Osteoblast (primary cell): ENCODE measurements at places on chromosomes 4 and X. TPM values are rescaled to one million over a fixed set of nuclear protein-coding genes. Genes with fewer than 3 reads are reported as not detected.

DNA sequence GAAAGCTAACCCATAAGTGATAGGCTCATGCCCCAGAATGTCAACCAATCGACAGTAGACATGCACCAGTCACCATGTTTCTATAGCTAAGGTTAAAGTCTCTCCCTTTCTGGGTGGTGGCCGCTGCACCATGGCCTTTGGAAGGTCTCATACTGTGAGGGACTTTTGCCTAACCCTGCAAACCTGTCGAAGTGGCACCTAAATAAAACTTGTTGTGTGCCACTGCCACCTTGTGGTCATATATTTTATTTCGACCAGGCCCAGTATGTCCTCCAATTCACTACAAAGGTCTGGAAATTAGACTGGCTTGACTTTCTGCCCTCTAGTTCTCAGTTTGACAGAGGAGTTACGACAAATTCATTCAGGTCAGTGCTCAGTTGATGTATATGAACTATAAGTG is 163.1 kb downstream of the SMARCA1 start:
- DNase-seq: no peak
- H3K27me3 ChIP-seq: no peaks in the 10 kb centered on the region
- no peak overlapping the region for H3K27ac ChIP-seq
- H3K36me3 ChIP-seq: no peaks in the 10 kb centered on the region
- no peak overlapping the region for H3K4me3 ChIP-seq

GRCh38 chrX:46811121-46811520 is 25.7 kb upstream of the RP2 start:
- H3K27ac ChIP-seq: no peak overlapping the region
- peaks cover 7% of the 10 kb centered on the region for H3K27me3 ChIP-seq
- no peaks in the 10 kb centered on the region for H3K36me3 ChIP-seq
- no peak for DNase-seq
- no peak overlapping the region for H3K4me3 ChIP-seq

ANK2 gene
- total RNA-seq: 68.4 and 79.6 TPM in 2 replicates

VEGFD gene
- total RNA-seq: under 0.01 and 0.36 TPM in 2 replicates

C1QTNF7 gene
- under 0.01 and 0.72 TPM in 2 replicates for total RNA-seq

DNA sequence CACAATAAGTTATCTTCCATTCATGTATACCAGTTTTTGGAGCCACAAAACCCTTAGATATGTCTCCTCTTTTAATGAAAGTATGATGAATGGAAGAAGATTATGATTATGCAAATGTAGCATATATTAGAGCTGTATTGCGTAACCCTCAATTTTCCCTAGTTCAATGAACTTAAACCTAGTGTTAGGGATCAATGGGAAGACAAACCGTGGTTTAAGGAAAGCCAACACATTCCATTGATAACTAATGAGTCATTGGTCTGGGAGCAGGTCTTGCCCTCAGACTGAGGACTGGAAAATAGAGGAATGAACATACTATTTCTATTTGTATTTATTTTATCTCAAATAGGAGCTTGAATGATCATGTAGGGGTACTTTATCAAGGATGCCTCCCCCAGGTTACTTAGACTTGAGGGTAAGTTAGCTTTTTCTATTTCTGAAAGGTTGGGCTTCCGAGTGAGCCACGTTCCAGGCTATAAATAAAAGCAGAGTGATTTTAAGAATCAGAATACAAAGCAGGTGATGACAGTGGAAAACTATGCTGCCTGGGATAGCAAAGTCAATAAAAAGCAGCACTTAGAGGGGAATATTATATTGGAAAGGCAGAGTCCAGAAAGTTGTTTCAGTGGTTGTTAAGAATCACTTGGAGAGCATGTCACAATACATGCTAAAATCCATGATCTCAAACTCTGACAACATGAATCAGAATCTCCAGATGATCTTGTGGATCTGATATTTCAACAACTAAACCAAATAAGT is 356.0 kb downstream of the ADAM29 start:
- no peak overlapping the region for H3K4me3 ChIP-seq
- DNase-seq: no peak
- H3K27ac ChIP-seq: peak overlapping the region; percentile 43
- no peaks in the 10 kb centered on the region for H3K36me3 ChIP-seq
- H3K4me1 ChIP-seq: peaks cover 5% of the 10 kb centered on the region
- no peaks in the 10 kb centered on the region for H3K27me3 ChIP-seq

ATP10D gene
- total RNA-seq: 49.8 and 51.8 TPM in 2 replicates

DNA sequence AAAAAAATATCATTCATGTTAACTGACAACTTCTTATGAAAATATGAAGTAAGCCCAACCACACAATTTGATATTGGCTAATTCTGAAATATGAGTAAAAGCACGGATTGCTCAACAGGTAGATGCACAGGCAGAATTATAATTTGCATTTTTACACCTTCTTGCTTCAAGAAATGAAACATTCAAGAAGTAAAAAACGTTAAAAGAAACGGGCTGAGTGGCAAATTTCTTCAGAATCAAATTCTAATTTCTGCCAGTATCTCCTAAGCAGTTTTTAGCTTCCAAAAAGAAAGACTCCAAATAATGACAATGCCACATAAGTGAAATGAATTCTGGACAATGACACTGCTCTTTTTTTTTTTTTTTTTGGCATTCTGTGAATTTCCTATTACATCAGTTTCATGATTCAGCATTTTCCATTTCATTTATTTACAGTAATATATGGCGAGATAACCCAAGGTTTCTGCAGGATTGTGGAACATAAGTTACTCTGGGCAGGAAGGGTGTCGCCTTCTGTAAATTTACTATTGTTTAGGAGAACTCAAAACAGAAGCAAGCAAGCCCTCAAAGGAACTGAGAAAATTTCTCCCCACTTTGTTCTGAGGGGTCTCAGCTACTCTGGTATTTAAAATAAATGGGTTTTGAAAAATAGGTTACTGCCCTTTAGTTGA is 1.4 kb downstream of the SEL1L3 start:
- no peaks in the 10 kb centered on the region for H3K27me3 ChIP-seq
- H3K36me3 ChIP-seq: no peaks in the 10 kb centered on the region
- peak overlapping the region; percentile 78 for H3K4me3 ChIP-seq
- peak overlapping the region; percentile 44 for H3K27ac ChIP-seq
- DNase-seq: peak; percentile 83
- peaks cover 30% of the 10 kb centered on the region for H3K4me1 ChIP-seq

- no peak overlapping the region for H3K27ac ChIP-seq
- no peaks in the 10 kb centered on the region for H3K36me3 ChIP-seq
- no peak for DNase-seq
- no peaks in the 10 kb centered on the region for H3K27me3 ChIP-seq
- H3K4me1 ChIP-seq: no peaks in the 10 kb centered on the region
- H3K4me3 ChIP-seq: no peak overlapping the region
Observed at GRCh38 chr4:14924812-14925344, 77.4 kb upstream of the CPEB2 start.

DNA sequence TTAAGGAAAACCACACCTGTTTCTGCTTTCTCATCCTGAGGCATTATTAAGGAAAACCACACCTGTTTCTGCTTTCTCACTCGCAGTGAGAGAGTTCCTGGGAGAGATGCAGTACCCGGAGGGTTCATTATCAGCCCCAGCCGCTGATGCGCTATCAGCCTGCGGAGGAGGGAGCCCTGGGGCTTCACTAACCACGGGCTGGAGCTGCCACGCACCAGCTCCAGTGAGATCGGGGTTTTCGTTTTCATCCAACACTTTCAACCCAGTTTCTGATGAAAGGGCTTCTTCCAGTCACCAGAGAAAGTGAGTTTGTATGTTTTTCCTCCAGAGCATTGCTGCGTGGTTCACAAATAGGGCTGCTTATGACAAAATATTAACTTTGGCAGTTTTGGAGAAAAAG is 93.2 kb upstream of the PRKX start:
- H3K27ac ChIP-seq: no peak overlapping the region
- H3K4me1 ChIP-seq: no peaks in the 10 kb centered on the region
- H3K4me3 ChIP-seq: no peak overlapping the region

DNA sequence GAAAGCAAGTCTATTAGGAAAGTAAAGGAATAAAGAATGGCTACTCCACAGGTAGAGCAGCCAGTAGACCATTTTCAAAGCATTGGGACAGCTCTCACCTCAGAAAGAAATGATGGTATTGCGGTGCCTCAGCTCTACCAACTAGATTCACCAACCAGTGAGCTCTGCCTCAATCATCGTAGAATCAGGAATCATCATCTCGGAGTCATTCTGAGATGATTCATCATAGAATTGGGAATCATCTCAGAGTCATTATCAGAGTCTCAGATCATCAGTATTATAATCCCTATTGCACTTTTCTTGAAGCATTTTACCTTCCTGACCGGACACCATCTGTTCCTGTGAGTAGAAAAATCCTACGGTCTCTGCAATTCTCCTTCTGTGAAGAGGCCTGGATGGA is 17.5 kb upstream of the SAT1 start:
- no peaks in the 10 kb centered on the region for H3K4me1 ChIP-seq
- H3K4me3 ChIP-seq: no peak overlapping the region
- H3K27me3 ChIP-seq: no peaks in the 10 kb centered on the region
- H3K36me3 ChIP-seq: no peaks in the 10 kb centered on the region

DNA sequence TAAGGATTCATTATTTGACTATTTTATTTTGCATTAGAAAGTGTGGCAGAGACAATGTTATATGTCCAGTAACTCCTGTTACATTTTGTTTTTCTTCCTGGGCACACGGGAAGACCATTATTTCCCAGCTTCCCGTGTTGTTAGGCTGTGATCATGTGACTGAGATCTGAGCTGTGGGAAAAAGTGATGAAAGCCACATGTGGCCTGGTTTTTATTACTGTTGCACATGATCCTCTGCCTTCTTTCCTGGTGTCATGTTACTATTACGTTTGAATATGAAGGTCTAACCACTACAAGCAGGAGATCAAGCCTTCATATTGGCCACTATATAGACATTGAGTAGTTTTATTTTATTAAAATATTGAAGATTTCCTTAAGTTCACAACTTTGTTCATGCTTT is 28.2 kb upstream of the MID1 start:
- no peak overlapping the region for H3K4me3 ChIP-seq
- no peaks in the 10 kb centered on the region for H3K36me3 ChIP-seq
- H3K27me3 ChIP-seq: no peaks in the 10 kb centered on the region
- no peaks in the 10 kb centered on the region for H3K4me1 ChIP-seq

MAP3K15 gene
- total RNA-seq: under 0.01 TPM in 2 replicates

DNA sequence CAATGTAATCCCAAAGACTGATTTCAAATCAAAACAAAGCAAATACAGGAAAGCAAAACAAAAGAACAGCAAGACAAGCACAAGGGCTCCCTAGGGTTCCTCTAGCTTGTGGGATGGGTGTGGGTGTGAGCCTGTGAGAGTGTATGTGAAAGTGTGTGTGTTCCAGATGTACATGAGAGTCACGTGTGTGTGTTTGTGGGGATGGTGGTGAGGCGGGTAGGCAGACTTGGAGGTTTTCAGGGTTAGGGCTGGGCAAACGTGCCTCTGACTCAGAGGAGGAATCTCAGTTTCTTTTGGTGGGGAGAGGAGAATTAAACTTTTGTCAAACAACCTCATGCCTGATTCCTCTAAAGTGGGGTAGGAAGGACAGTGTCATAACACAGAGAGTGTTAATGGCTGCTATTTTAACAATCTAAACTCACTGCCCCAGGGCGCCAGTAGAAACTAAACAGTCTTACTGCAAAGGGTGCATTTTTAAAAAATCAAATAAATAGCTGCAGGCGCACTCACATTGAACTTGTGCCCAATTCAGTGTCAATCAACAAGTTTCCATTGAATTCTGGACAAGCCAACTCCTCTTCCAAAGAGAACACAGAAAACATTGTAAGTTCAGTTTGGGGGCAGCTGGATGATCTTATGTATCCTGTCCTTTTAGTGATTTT is 51.8 kb downstream of the CHRDL1 start:
- peaks cover 12% of the 10 kb centered on the region for H3K4me1 ChIP-seq
- H3K27me3 ChIP-seq: no peaks in the 10 kb centered on the region
- H3K4me3 ChIP-seq: no peak overlapping the region
- DNase-seq: no peak

- H3K27ac ChIP-seq: no peak overlapping the region
- no peaks in the 10 kb centered on the region for H3K27me3 ChIP-seq
- no peak for DNase-seq
- H3K4me1 ChIP-seq: peaks cover 9% of the 10 kb centered on the region
- H3K36me3 ChIP-seq: peaks cover 6% of the 10 kb centered on the region
Observed at GRCh38 chr4:168380290-168380689, 61.7 kb upstream of the DDX60 start.

ADH6 gene
- not detected in 2 replicates for total RNA-seq

DNA sequence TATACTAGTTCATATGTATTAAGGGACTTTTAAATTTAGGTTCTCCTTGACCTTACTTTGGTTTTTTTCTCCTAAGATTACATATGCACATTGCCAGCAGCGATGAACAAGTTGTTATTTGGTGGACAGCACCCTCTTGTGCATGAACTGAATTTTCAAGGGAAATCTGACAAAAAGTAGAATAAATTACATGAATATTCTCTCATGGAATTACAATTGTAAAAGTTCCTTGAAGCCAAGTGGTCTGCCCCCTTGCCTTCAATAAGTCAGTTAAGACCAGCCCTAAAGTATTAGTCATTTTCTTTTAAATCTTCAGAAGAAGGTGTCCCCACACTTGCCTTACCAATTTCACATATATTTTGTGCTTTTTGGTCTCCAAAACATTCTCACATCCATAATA is 30.7 kb upstream of the SMARCA5 start:
- H3K27ac ChIP-seq: no peak overlapping the region
- H3K4me1 ChIP-seq: no peaks in the 10 kb centered on the region
- no peak overlapping the region for H3K4me3 ChIP-seq
- no peaks in the 10 kb centered on the region for H3K36me3 ChIP-seq

DNA sequence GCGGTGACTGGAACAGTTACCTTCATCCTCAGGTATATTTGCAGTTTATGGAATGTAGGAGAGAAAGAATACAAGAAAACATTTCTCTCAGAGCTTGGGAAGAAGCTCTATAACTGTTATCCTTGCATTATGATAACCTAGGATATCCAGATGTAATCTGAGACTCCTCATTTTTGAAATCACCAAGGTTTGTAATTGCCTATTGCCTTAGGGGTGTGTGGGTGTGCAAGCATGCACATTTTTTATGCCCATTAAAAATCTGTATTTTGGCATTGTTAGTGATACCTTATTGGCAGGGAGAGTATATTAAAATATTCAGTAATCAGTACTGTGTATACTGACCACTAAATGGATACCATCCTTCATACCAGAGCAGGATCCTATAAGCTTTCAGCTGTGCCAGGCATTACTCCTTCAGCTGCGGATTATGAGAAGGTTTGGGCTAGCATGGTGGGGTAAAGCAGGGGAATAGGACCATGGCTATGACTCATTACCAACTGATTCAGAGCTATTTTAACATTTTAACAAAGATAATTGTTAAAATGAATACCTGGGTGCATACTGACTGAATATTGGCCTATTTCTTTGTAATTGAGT is 8.3 kb downstream of the SEC24B start:
- no peak for DNase-seq
- no peaks in the 10 kb centered on the region for H3K27me3 ChIP-seq
- H3K4me1 ChIP-seq: peaks cover 30% of the 10 kb centered on the region
- H3K4me3 ChIP-seq: no peak overlapping the region
- peak overlapping the region; percentile 8 for H3K27ac ChIP-seq
- peaks cover 11% of the 10 kb centered on the region for H3K36me3 ChIP-seq
